ENCODE measurements at places on chromosomes 5 and 9. TPM values are rescaled to one million over a fixed set of nuclear protein-coding genes. Genes with fewer than 3 reads are reported as not detected.
A peak's percentile ranks its signal among the peaks of the same experiment; 100 is the strongest.

GRCh38 chr5:14771972-14772371, 99.6 kb downstream of the ANKH start:
- no peak overlapping the region for H3K4me3 ChIP-seq
- no peak overlapping the region for H3K27ac ChIP-seq
- no peak for DNase-seq
- H3K36me3 ChIP-seq: no peaks in the 10 kb centered on the region
- H3K27me3 ChIP-seq: no peaks in the 10 kb centered on the region

DNA sequence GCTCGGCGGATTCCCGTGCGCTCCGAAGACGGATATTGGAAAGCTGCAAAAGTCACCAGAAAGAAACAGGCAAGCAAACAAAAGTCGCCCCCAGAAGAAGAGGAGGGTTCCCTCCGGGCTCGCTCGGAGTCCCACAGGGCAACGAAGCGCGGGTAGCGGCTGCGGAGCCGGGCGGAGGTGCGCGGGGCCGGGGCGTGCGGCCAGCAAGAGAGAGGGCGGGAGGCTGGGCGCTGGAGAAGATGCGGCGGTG, at the start of gene FBN2:
Gene FBN2, minus strand, starts transcription at position 246 of the 250 bp plus-strand sequence. CDS start 642 bp downstream, outside the sequence.
- H3K36me3 ChIP-seq: no peaks in the 10 kb centered on the region
- H3K27ac ChIP-seq: peak within 1 kb of the TSS; percentile 50
- peak within 1 kb of the TSS; percentile 25 for H3K4me3 ChIP-seq
- H3K27me3 ChIP-seq: peaks cover 15% of the 10 kb centered on the region
- no peak for DNase-seq

ZNF622 gene
- polyA plus RNA-seq: 40.8 TPM

DNA sequence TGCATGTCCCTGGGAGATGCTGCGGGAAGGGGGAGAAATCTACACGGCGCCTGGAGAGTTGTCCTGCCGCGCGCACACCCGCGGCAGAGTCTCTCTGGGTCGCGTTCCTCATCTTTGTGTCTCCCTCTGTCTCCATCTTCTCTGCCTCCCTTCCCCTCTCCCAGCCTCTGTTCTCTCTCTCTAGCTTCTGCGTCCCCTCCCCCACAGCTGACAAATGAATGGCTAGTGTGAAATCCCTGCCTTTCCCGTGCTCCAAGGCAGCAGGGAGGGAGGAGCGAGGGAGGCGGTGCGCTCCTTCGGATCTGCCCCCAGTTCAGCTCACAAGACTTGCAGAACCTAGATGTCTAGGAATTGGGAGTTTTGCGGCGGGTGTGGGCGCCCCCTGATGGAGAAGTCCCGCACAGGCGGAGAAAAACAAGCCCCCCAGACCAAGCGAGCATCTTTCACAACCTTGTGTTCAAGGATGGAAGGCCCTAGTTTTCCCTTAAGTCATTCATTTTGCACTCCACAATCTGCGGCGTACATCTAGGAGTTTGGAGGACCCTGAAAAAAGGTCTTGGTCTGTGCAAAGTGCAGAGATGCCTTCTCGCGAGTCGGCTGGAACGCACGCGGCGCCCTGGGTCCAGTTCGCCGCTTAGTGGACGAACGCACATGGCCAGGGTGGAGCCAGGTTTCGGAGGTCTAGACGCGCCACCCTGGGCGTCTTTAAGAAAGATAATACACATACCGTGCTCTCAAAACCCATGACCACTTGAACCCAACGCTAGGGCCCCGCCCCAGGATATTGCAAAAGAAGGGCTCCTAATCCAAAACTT, 2.0 kb downstream of the VCAN start:
- peak; percentile 96 for DNase-seq
- H3K4me1 ChIP-seq: peaks cover 40% of the 10 kb centered on the region
- H3K36me3 ChIP-seq: no peaks in the 10 kb centered on the region
- peaks cover 37% of the 10 kb centered on the region for H3K27me3 ChIP-seq

HAPLN1 gene
- polyA plus RNA-seq: 1.8 TPM

GRCh38 chr5:170540271-170540670, 36.5 kb downstream of the KCNIP1 start:
- no peaks in the 10 kb centered on the region for H3K27me3 ChIP-seq
- H3K4me3 ChIP-seq: no peak overlapping the region
- no peaks in the 10 kb centered on the region for H3K4me1 ChIP-seq
- DNase-seq: peak; percentile 40
- H3K36me3 ChIP-seq: no peaks in the 10 kb centered on the region

DNA sequence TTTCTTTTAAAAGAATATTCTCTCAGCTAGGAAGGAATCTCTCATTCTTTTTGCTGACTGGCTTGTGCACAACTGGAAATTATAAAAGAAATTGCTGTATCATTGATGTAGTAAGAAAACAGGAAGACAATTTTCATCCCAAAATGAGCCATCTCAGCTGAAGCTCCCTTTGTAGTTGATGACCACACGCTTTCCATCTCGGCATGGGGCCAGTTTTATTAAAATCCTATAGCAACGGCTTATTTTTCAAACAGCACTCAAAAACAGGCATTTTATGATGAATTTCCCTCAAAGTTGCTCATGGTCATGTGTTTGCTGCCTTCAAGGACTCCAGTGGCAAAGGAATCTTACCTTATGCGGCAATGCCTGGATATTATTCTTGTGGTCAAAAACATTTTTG, 62.4 kb upstream of the GLIS3 start:
- H3K27ac ChIP-seq: no peak overlapping the region
- H3K36me3 ChIP-seq: no peaks in the 10 kb centered on the region
- H3K4me3 ChIP-seq: no peak overlapping the region
- DNase-seq: no peak
- no peaks in the 10 kb centered on the region for H3K4me1 ChIP-seq
- H3K27me3 ChIP-seq: no peaks in the 10 kb centered on the region

DNA sequence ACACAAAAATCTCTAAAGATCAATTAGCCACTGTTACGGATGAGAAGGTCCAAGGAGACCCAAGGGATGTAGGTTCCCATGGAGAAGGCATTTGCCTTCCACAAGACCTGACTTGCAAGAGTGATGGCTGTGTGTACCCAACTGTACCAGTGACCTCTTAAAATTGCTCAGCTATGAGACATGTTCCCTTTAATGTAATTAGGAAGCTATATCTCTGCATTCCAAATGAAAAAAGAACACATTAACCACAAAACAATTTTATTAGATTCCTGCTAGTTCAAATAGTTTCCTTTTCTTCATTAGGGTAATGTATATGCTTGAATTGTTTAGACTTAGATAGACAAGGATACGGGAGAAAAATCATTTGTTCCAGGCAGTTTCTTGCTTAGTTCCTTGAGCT, 3.3 kb downstream of the OR2Y1 start:
- H3K27me3 ChIP-seq: no peaks in the 10 kb centered on the region
- DNase-seq: no peak
- no peak overlapping the region for H3K4me3 ChIP-seq
- no peaks in the 10 kb centered on the region for H3K36me3 ChIP-seq
- no peak overlapping the region for H3K27ac ChIP-seq

Data from sigmoid colon (tissue), 7 donors.